ENCODE measurements at places on chromosomes 4 and X.

DNA sequence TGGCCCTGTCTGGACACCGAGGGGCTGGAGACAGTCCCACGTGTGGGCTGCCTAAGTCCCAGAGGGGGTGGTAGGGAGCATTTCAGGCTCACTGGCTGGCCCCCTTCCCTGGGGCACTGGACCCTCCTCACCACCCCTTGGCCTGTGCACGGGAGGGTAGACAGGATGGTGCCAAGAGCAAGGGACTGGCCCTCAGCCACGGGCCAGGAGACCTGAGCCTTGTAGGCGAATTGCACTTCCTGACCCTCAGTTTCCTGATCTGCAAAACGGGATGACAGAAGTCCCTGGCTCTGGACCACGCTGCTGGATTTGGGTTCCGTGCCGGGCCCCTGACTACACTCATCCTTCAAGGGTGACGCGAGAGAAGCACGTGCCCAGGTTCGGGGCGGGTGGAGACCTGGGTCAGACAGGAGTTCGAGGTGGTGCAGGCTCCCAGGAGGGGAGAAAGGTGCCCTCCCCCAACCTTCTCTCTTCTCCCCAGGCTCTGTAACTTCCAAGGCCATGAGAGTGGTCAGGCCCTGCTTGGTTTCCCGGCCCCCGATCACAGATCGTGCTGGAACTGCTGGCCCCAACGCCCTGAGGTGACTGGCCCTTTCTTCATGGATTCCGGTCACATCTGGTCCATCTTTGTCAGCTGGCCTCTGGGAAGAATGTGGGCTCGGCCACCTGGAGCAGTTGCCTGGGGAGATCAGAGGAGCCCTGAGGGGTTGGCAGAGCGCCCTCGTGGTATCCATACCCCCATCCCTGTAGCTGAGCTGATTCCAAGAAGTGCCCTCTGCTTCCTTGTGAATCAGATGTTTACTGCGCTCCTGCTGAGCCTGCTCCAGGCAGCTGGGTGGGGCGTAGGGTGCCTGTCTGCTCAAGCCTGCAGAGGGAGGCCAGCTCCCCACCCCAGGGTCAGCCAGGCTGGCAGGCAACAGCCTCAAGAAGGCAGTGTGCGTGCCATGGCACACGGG is 3.3 kb downstream of the SH3BP2 start:
- DNase-seq = no peak

GRCh38 chrX:77723681-77724080 is 62.3 kb downstream of the ATRX start:
- no peak for DNase-seq

DNA sequence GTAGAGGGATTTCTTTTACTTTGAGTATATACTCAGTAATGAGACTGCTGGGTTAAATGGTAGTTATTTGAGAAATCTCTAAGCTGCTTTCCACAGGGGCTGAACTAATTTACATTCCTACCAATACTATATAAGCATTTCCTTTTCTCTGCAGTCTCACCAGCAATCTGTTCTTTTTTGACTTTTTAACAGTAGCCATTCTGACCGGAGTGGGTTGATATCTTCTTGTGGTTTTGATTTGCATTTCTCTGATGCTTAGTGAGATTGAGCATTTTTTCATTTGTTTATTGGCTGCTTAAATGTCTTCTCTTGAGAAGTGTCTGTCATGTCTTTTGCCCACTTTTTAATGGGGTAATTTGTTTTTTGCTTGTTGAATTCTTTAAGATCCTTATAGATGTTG is 43.3 kb downstream of the SPCS3 start:
- DNase-seq = no peak

DNA sequence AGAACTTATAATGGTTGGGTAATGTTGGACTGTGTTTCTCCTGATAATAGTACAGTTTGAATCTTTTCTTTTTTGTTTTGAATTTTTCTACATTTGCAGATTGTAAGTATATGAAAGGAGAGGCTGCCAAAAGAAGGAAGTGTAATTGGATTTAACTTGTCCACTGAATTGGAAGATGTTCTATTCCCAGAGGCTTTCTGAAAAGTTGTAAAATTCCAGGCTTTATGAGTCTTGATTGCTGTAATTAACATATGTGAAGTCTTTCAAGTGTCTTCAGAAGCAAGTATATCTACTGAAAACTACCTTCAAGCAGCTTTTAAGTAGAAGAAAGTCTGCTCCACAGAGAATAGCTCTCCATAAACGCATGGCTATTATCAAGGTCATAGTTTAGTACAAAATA is 2456.4 kb downstream of the PCDH7 start:
- no peak for DNase-seq

- DNase-seq = no peak
Measured at GRCh38 chr4:6504900-6505496, 32.6 kb upstream of the PPP2R2C start.

DNA sequence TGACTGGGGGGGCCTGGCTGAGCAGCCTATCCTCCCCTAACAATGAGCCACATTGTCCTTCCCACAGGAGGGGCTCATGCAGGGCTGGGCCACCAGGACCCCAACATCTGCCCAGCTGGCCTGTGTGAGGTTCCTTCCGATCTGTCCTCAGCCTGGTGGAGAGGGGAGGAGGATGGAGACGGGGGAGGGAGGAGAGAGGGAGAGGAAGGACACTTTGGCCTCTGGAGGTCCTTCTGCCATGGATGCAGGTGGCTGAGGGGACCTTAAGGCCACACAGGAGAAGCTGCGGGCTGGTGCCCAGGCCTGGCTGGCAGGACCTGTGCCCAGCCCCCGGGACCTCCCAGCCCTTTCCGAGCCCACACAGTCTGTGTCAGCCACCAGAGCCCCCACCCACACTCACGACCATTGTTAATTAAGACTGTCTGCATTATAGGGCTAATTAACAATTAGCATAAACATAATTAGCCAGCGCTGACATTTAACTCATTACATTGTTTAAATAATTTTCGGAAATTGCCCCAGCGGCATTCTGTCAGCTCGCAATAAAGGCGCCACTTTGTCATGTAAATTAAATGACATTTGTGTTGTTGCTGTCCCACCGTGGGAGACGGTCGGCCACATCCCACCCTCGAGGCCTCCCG is 53.0 kb upstream of the NKX1-1 start:
- no peak for DNase-seq

DNA sequence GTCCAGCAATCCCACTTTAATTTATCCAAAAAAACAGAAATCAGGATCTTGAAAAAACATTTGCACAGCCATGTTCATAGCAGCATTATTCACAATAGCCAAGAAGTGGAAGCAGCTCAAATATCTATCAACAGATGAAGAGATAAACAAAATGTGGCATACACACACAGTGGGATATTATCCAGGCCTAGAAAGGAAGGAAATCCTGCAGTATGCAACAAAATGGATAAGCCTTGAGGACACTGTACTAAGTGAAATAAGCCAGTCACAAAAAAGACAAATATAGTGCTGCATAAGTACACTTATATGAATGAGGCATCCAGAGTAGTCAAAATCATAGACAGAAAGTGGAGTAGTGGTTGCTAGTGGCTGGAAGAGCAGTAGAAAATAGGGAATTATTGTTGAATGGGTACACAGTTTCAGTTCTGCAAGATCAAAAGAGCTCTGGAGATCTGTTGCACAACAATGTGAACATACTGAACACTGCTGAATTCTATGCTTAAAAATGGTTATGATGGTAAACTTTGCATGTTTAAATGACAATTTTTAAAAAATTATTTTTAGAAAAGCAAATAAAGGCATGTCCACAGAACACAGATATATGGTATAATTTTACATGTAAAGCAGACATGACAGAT is 25.6 kb downstream of the CHM start:
- no peak for DNase-seq

DNA sequence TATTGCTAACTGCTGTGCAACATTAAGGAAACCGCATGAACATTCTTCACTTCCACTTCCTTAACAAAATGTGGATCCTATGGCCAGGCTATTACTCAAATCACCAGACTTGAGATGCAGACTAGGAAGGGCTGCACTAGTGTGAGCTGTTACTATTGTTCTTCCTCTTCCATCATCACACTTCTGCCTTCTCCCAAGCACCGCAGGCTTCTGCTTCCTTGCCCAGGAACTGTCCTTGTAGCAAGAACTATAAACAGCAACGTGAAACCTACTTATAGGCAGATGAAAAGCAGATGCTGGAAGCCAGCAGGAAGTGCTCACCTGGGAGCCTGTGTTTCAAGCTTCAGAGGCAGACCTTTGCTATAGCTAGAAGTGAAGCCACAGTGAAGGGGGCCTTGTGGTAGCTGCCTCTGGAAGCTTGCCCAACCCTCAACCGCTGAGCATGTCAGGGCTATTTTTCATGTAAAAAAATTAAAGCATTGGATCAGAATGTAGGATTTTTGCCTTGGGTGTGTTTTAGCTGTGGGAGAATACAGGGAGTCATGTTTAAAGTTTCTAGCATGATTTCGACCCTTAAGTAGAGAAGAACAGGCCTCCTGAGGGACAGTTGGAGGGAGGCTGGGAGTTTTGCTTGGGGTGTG is 43.9 kb downstream of the CLNK start:
- DNase-seq = no peak

DNA sequence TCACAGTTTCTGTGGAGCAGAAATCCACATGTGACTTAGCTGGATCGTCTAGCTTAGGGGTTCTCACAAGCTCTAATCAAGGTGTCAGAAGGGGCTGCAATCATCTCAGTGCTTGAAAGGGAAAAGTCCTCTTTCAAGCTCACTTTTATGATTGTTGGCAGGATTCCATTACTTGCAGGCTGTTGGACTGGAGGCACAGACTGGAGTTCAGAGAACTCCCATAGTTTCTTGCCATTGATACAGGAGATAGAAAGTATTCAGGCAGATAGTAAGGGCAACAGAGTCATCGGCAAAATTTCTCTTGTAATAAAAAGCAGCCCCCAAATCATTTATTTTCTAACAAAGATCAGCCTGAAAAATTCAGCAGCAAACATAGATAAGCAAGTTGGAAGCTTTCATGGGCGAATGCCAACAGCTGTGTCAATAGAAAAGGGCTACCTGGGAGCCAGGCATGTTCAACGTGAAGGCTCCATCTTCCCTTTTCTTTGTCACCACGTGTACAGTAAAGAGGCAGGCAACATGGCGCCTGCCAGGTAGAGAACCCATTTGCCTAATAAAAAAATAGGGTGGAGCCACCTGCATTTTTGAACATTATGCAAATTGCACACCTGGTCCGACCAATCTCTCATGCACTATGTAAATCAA is 64.4 kb downstream of the CXCL13 start:
- no peak for DNase-seq

- peak; percentile 44 for DNase-seq
Measured at GRCh38 chr4:123397144-123398065, 810 bp downstream of the SPRY1 start.

GRCh38 chrX:107654566-107654871 is 26.2 kb downstream of the PRPS1 start:
- no peak for DNase-seq

DNA sequence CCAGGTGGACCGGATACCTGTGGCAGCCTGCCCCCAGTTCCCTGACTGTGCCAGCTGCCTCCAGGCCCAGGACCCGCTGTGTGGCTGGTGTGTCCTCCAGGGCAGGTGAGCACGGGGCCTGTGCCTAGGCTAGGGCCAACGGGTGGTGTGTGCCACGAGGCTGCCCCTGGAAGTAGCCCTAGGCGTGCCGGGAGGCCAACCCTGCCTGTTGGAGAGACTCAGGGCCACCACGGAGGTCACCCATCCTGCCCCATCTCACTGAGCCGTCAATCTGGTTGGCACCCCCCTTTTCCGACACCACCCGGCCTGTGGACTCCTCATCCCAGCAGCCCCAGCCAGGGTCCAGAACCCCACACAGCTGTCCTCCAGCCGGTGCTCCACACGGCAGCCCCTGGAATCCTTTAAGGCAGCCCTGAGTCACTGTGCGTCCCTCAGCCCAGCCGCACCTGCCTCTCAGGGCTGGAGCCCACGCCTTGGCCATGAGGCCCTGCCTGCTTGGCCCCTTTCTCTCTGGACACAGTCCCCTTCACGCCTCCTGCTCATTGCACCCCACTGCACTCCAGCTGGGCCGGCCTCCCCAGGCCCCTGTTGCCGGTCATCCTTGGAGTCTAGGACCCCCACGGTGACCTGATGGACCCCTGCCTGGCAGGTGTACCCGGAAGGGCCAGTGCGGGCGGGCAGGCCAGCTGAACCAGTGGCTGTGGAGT is 5.3 kb downstream of the PLXNB3 start:
- peak; percentile 22 for DNase-seq

DNA sequence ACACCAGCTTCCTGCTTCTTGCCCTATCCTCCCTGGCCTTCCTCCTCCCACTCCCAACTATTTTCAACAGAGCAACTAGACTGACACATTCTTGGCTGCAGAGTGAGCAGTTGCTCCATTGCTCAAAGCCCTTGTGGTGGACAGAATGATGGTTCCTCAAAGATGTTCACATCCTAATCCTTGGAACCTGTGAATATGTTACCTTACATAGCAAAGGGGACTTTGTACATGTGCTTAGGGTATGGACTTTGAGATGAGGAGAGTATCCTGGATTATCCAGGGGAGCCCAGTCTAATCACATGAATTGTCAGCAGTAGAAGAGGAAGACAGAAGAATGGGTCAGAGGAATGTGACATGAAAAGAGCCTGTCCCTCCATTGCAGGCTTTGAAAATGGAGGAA is 24.9 kb upstream of the HOPX start:
- no peak for DNase-seq

GRCh38 chr4:102779204-102779603 is 18.4 kb upstream of the MANBA start:
- no peak for DNase-seq

- no peak for DNase-seq
Measured at GRCh38 chr4:1644891-1645657, 39.0 kb downstream of the FAM53A start.

DNA sequence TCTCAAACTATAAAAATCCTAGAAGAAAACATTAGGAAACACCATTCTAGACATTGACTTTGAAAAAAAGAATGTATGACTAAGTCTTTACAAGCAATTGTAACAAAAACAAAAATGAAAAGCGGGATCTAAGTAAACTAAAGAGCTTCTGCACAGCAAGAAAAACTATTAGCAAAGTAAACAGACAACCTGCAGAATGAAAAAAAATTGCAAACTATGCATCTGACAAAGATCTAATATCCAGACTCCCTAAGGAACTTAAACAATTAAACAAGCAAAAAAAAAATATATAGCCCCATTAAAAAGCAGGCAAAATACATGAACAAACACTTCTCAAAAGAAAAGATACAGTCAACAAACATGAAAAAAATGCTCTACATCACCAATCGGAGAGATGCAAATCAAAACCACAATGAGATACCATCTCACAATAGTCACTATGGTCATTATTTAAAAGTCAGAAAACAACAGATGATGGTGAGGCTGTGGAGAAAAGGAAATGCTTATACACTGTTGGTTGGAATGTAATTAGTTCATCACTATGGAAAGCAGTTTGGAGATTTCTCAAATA is 168.1 kb downstream of the EPHA5 start:
- no peak for DNase-seq

DNA sequence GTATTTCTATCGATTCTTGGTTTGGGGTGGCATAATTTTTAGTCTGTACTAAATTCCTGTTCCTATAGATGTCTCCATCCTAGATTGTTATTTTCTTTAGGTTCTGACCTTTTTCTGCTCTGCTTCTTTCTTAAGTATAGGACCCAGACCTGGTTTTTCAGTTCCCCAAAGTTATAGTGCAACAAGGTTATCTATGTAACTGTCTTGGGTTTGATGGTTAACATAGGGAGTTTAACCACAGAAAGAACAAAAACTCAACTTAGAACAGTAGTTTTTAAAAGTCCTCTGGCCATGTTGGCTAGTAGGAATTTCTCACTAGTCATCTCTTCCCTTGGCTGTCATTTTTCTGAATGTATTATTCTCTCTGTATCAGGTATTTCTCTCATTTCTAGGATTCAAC is 38.8 kb upstream of the MAD2L1 start:
- peak; percentile 9 for DNase-seq

- no peak for DNase-seq
Measured at GRCh38 chrX:124771292-124771691, 424.9 kb downstream of the SH2D1A start.
